ENCODE measurements at places on chromosomes 5 and 9.

GRCh38 chr9:74554751-74555419 is 57.8 kb downstream of the RORB start:
- DNase-seq = no peak

GRCh38 chr5:38465702-38466423 is 90.6 kb downstream of the LIFR start:
- DNase-seq = no peak

- DNase-seq = no peak
These were observed 514.9 kb upstream of the CLINT1 start for GRCh38 chr5:158373608-158374395.

DNA sequence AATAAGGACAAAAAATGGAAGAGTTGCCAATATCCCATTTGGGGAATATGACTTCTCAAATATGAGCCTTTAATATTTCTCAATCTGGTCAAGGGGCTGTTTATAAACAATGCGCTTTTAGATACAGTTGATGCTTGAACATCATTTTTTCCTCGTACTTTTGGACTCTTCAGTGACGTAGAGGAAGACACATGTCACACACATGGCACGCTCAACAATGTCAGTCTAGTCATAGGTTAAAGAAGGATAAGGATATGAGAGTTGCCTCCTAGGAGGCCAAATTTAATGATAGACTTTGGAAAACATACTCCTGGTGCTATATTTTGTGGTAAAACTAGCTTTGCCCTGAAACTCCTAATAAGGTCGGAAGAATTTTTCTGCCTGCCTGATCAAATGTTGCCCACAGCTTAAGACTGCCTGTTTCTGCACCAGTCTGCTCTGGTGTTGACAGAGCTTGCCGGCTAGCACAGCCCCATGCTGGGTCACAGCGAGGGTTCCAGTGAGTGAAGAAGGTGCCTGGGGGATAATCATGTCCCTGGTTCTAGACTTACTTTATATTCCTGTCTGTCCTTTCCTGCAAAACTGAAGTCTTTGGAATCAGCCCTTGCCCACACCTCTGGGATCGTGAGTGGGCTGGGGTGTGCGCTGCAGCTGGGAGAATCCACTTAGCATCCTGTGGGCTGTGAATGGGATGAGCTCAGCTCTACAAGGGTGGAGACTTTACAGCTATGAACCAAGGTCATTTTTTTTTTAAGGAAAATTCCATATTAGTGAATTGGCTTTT is 230.8 kb upstream of the IRX4 start:
- DNase-seq = no peak

DNA sequence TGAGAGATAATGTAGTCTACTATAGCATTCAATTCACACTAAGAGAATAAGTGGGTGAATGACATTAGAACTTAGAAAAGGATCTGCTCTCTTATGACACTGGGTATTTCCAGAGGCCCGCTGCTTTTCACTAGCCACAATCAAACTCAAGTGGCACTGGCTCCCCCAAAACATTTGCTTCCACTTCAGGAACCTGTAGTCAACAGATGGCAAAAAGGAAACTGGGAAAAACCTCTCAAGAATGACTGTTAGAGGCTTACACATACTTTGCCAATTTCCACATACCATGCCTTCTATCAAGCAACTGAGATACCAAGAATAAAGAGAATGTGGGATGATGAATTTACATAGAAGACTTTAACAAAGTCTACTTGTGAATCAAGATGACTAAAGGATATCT is 11.2 kb downstream of the POC5 start:
- no peak for DNase-seq

DNA sequence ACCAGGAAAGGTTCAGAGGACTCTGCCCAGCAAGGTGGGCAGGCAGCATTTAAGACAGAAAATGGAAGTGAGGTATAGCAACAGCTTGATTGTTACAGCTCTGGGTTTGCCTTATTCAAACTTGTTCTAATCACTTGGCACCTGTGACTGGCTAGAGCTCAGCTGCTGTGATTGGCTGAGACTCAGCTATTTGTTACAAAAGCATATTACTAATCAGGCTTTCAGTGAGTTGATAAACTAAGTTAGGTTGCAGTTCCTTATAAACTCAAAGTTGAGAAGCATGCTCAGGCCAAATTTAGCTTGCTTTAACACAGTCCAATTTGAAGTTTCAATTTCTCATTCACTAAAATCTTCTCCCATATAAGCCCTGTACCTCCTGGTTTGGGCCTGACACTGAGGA is 56.3 kb downstream of the GDA start:
- DNase-seq = no peak

GRCh38 chr5:12343558-12343957 is 439.3 kb upstream of the CTNND2 start:
- DNase-seq = no peak

GRCh38 chr5:41748631-41749030 is 121.6 kb downstream of the OXCT1 start:
- DNase-seq = no peak

DNA sequence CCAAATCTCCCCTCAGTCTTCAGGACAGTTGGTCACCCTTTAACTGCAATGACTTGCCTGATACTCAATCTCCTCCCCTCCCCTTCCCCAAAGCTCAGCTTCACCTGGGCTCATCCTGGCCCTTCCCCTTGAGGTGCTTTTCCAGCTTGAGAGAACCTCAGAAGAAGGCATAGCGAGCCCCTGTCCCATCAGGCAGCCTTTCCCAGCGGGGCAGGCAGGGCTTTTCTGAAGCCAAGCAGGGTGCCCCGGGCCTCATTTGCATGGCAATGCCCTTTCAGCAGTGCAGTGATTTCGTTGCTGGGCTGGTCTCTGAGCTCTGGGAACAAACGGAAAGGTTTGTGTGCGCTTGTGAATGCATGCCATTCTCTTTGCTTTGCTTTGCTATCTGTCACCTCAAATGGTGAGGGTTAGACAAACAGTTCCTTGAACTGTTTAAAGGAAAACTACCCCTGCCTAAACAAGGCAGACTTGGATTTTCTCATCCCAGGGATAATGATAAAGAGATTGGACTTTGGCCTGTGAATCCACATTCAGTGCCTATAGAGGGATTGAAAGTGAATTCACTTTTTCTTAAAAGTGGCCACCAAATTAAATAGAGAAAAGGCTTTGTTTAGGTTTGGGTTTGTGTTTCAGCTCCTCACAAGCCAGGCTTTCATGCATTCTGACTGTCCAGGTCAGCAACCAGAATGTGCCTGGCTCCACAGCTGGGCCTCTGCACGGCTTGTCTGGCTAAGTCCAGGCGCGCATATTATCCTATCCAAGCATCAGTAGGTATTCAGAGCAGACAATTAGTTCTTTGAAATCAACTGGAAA is 165.3 kb downstream of the ZNF608 start:
- no peak for DNase-seq

DNA sequence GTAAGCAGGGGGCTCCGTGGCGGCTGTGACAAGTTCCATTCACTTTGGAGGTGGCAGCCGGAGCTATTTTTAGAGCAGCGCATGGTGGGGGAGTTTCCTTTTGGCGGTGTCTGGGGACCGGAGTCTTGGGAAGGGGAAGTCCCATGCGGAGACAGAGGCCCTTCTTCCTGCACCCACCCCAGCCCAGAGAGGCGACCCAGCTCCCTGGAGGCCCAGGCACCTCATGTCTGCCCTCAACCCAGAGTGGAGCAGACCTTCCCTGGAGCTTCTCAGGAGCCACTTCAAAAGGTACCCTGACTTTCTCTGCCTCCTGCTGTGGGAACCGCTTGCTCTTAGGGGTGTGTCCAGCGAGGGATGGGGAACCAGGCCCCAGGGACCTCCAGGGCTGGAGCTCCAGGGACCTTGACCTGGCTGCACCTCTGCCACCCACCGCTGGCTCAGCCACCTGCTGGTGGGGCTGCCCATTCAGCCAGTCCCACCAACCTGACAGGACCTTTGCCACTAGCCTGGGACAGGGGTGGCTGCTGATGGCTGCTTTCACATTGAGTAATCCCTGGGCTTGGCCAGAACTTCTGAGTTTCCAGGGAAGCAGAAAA is 34.1 kb downstream of the NEK6 start:
- no peak for DNase-seq

DNA sequence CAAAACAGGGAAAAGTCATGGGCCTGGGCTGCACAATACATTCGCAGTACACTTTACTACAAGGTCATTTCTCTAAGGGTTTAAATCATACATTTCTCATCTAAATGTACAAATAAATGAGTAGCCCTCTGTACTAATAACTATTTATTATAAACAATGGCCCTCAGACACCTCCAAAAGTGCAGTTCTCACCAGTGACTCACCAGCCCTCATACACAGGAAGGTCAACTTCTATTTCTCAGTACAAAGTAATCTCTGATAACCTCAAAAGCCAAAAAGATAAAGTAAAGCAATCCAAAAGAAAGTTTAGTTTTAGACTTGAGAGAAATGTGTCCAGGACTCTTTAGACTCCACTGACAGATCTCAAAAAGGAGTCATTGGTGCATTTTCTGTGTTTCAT is 1258.1 kb upstream of the CDH6 start:
- no peak for DNase-seq

- no peak for DNase-seq
These were observed 40.7 kb upstream of the CTXN3 start for GRCh38 chr5:127608077-127608660.

DNA sequence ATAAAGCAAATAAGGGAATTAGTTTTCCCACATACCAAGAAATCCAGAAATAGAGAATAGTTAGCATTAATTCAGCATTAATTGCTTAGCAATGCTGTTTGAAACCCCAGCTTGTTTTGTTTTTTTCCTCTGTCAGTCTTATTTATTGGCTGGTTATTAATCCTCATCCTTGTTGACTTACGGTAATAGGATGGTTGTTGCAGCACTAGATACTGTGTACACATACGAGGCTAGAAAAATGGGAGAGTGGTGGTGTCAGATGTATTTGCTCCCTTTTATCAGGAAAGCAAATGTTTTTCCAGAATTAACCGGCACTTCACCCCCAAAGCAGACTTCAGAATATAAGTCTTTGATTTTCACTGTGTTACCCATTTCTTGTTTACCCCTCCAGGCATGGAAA is 60.4 kb downstream of the ERBIN start:
- no peak for DNase-seq

DNA sequence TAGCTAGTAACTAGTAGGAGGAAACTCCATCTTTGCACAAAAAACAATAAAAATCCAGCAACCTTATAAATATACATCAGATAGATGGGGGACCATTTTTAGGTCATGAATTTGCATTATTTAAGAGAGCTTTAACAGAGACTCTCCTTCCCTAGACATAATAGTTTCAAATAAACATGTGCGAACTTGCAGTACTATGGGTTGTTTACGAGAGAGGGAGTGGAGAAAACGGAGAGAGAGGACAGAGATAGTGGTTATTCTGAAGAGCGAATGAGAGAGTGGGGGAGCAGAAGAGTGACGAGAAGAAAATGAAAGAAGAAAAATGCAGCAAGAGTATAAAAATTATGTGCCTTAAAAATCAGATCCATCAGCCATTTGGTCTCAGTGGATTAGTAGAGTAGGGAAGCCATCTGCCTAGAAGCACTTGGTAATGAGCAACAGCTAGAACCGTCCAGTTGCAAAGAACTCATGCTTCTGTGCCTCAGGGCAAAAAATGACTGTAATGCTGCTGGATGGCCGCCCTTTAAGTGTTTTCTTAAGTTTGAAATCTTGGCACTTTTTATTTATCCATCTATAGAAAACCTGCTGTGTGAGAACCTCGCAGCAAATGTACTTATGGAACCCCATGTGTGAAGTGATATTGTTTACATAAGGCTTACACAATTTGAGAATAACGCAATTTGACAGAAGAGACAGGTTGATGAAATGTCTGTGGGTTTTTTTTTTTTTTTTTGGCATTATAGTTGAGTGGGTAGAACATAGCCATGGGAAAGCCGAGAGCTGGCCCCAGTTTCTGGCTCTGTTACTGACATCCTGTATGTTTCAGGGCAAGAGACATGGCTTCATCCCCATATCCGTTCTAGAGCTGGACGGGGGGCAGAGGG is 95.6 kb upstream of the ZNF608 start:
- no peak for DNase-seq

- DNase-seq = no peak
These were observed 3.2 kb upstream of the AKNA start for GRCh38 chr9:114390952-114391351.

GRCh38 chr9:120410925-120411501 is 169.0 kb downstream of the CDK5RAP2 start:
- no peak for DNase-seq

GRCh38 chr5:126878634-126879033 is 101.7 kb downstream of the LMNB1 start:
- DNase-seq = no peak

DNA sequence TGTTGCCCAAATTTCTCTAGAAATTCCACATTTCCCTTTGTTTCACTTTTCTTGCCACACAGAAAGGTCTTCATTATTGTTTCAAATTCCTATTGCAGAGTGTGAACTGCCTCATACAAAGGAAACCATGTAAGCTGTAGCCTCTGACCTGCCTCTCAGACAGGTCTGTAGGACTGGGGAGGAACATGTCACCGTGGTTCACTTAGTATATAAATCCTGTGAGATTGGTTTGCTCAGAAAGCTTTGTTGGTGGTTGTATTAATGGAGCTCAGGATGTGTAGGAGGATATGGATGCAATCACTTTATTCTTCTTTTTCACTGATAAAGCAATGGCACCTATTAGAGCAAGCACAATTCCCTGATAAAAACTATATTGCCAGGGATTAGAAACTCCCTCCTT is 4.2 kb downstream of the SGCD start:
- DNase-seq = no peak

DNA sequence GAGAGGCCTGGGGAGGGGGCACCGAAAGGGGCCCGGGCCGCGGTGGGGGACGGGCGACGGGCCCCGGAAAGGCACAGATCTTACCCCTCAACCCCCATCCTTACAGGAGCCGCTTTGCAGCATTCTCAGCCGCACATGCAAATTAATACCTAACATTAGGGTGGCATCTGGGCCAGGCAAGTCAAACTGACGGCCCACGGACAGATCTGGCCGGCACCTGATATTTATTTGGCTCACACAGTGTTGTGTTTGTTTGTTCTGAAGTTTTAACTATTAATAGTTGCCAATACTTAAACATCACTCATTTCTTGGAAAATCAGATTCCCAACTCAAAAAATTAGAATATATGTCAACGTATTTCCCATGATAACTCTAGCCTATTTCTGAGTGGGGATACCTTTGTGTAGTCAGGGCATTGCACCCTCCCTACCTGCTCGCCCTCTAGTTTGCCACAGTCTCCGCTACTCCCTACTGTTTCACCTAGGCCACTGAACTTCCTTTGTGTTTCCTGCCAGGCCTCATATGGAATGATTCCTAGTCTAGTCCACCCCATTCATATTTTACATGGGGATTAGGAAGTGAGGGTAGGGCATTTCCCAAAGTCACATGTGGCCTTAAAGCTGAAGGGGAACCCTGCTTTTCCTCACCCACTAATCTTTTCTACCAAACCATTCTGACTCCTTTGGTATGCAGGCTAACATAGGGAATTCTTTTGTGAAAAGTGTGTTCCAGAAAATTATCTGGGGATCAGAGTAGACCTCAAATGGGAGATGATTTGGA is 71.9 kb upstream of the LARP1 start:
- no peak for DNase-seq

GRCh38 chr9:98187926-98188325 is 4.5 kb downstream of the CORO2A start:
- DNase-seq = no peak

- no peak for DNase-seq
These were observed 147.4 kb upstream of the RPS23 start for GRCh38 chr5:82425591-82425990.

Measured in right renal pelvis (tissue), 4 donors.